ENCODE measurements at places on chromosomes 5 and 9.

GRCh38 chr5:65440456-65440855 is 41.3 kb downstream of the ADAMTS6 start:
- DNase-seq, result no peak

- DNase-seq, result no peak
These were observed 225.8 kb downstream of the MELK start for GRCh38 chr9:36798350-36799065.

DNA sequence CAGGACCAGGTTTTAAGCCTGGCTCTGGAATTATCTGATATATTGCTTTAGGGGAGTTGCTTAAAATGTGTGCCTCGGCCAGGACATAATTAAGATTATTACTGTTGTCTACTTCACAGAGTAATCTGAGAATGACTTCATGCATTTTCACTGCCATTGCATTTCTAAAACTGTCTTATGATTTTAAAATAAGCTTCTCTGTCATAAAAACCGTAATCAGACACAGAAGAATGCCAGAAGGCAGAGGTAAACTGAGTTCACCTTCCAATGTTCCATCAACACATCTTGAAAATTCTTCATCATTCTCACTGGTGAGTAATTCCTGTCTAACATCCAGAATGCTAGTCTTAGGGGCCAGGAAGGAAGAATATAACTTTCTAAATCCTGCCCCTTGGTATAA is 47.1 kb downstream of the ISOC1 start:
- no peak for DNase-seq

- no peak for DNase-seq
These were observed 250.4 kb upstream of the PCSK5 start for GRCh38 chr9:75639971-75640610.

DNA sequence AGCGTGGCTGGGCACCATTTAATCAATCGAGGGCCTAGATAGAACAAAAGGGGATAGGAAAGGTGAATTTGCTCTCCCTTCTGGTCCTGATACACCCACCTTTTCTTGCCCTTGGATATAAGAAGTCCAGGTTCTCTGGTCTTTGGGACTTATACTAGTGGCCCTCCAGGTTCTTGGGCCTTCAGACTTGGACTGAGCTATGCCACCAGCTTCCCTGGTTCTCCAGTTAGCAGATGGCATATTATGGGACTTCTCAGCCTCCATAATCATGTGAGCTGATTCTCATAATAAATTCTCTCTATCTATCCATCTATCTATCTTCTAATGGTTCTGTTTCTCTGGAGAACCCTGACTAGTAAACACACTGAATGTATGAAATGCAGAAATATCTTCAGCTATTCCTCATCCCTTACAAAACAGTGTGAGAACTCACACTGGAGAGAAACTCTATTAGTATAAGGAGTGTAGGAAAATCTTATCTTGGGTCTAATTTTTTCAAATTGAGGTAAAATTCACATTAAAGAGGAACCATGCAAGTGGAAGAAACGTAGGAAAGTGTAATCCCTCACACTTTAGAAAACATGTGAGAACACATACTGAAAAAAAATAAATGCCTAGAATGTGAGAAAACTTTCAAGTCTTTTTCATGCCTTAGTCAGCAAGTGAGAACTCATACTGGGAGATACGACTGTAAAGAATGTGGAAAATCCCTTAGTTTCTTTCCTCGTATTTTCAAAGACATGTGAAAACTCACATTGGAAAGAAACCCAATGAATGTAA is 15.5 kb downstream of the PCDHB15 start:
- DNase-seq, result no peak

- no peak for DNase-seq
These were observed 11.5 kb downstream of the ANXA6 start for GRCh38 chr5:151146061-151146460.

GRCh38 chr5:96691503-96692303 is 29.5 kb downstream of the CAST start:
- no peak for DNase-seq

DNA sequence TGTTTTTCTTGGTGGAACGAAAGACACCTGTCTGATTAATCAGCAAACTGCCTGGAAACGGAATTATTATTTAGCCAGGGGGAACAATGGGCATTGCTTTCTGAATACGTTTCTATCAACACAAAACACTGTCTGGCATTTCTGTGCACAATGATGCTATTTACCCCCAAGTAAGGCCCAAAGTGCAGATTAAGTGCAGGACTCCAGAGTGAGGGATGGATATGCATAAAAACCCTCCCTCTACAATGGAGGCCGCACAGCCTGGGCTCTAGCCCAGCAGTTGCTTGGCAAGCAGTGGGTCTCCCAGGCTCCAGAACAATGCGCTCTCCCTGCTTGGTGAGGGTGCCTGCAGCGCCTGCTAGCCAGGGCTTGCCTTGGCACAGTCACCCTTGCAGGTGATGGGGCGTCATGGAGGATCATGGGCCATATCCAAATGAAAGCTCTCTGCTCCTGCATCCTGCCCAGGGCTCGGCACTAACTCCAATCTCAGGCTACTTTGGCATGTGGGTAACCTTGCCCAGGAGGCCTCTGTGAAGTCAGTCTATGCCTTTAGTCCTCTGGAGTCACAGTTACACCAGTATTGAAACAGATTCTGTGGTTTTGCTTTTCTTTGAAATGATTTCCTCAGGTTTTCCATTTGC is 11.5 kb upstream of the SPATA24 start:
- DNase-seq, result no peak

DNA sequence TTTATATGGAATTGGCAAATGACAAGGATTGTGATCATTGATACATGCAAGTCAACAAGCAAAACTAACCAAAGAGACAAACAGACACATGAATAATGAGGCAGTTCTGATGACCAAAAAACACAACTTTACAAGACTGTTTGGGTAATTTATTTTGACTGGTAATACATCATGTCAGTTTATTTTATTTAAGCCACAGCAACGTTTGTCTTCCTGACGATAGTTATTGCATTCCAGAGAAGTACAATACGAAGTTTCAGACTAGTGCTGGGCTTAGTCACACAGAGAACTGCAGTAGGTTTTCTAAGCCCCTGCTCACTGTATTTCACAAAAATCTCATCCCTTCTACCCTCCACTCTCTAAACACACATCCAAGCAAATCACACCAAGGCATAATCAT is 514.2 kb downstream of the RAB3C start:
- no peak for DNase-seq

GRCh38 chr5:71910741-71911140 is 191.7 kb downstream of the CARTPT start:
- DNase-seq, result no peak

- DNase-seq, result no peak
These were observed 51.3 kb upstream of the FREM1 start for GRCh38 chr9:14961372-14962068.

DNA sequence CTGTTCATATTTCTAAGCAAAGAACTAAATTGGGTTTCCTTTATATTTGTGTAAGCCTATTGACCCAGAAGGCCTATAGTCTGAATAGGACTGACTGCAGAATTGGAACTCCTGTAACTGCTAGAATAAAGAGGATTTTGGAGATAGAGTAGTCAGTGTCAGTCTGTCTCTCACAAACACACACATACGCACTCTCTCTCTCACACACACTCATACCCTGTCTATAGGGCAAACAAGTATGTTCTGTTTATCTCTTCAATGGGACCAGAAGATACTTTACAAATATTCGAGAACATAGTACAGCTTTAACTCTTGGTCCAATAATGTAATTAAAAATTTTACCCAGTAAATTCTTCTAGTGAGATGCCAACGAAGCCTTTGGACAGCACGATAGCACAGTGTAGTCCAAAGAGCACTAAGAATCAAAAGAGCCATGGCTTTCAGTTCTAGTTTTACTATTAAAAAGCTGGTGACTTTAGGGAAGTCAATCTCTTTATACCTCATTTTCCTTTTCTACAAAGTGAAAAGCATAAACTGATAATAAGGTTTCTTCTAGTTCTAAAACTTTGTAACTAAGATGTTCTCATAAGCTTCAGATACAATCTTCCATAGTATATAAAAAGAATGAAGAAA is 19.3 kb downstream of the ABHD17B start:
- DNase-seq, result no peak

GRCh38 chr9:75096796-75097195 is 8.5 kb downstream of the OSTF1 start:
- DNase-seq, result no peak

- DNase-seq, result no peak
These were observed 2.8 kb upstream of the PFN3 start for GRCh38 chr5:177403102-177403791.

DNA sequence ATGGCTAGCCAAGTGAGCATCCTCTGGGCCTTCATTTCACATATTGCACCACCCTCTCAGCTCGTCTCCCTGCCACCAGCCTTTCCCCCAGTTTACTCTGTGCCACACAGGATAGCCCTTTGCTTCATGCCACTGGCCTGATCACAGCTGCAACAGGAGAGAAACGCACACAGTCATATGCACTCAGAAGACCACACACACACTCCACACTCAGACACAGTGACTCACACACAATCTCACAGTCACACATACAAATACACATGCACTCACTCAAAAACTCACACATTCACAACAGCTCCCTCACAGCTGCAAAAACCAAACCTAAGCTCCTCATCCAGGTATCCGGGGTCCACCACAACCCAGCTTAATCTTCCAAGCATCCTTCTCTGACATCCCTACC is 38.7 kb downstream of the TTC39B start:
- no peak for DNase-seq
